ENCODE measurements at places on chromosomes 7 and 10. TPM values are rescaled to one million over a fixed set of nuclear protein-coding genes. Genes with fewer than 3 reads are reported as not detected.

DNA sequence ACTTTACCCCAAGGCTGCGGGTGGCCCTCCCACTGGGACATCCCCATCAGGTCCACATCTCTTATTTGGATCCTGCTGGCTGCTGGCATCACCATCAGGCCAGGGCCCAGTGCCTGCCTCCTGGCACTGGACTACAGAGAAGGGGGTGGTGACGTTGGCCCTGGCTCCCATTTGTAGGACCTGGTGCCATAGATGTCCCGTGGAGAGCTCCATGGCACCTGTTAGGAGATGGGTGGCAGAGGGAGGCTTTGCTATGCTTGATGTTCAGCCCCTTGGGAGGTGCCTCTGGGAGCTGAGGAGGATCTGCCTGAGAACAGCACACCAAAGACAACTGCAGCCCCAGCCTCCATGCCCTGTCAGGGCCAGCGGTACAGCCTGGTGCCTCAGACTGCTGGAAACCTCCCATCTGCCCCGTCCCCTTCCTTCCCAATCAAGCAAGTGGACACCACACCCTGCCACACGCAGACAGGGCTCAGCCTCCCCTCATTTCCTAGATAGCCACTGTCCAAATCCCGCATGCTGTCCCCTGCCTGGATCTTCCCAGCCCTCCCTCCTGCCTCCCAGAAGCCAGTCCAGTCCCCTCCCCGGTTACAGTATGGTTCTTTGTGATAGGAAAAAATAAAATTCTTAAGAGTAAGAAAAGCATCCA is 230.0 kb upstream of the GRB10 start:
- DNase-seq: no peak

DNA sequence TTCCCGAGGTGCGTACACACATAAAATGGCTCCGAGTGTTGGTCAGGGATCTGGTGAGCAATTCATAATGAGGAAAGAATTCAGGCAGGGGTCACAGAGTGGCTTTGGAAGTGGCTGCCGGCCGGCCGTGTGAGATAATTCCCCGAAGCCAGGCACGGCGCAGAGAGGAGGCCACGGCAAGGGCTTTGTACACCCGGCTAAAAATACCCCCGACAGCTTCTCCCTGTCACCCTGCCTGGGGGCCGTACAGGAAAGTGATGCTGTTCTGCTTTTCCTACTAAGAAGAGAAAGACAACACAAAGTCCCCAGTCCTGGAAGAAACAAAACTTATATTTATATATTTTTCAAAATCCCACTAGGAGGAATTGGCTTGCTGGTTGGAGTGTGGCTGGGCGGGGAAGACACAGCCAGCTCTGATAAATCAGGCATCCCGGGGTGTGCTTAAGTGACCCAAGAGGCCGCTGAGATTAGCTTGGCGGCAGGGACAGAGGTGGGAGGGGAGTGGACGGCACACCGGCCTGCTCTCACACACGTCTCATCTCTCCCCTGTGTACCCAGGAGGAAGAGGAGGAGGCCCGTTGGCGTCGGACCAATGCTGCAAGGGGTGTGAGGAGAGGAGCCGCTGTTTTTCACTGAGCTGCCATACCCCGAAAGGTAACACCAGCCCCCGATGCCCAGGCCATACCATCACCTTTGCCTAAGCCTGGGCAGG is 70.5 kb downstream of the ZMIZ1 start:
- no peak for DNase-seq

DNA sequence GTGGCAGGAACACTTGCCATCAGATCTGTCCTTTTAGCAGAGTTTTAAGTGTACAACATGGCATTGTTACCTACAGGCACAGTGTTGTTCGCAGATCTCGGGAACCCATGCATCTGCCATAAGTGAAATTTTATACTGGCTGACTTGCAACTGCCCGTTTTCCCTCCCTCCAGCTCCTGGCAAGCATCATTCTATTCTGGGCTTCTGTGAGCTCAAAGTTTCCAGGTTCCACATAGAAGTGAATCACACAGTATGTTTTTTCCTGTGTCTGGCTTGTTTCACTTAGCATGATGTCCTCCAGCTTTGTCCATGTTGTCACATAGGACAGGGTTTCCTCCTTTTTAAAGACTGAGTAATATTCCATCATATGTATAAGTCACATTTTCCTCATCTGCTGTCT is 56.6 kb downstream of the C10orf143 start:
- DNase-seq: no peak

GRCh38 chr10:76991621-76992020 is 646.0 kb downstream of the KCNMA1 start:
- no peak for DNase-seq

Gene SUN3
- total RNA-seq: not detected

DNA sequence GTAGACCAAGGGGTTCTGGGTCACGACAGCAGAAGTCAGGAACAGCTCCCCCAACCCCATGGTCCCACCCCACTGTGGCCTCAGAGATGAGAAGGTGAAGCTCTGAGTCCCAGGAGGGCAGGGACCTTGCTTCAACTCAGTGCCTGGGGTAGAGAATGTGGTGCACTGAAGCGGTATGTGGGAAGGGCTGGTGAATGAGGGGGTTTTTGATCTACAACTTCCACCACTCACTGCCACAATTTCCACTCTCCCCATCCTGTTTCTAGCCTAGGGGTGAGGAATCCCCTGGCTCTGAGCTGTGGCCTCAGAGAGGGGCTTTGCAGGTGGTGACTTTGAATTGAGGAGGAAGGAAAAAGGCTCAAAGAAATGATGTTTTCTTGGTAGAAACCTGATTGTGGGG is 44.9 kb upstream of the TOMM7 start:
- no peak for DNase-seq

GRCh38 chr7:94940241-94940640 is 32.8 kb downstream of the PPP1R9A start:
- DNase-seq: no peak

DNA sequence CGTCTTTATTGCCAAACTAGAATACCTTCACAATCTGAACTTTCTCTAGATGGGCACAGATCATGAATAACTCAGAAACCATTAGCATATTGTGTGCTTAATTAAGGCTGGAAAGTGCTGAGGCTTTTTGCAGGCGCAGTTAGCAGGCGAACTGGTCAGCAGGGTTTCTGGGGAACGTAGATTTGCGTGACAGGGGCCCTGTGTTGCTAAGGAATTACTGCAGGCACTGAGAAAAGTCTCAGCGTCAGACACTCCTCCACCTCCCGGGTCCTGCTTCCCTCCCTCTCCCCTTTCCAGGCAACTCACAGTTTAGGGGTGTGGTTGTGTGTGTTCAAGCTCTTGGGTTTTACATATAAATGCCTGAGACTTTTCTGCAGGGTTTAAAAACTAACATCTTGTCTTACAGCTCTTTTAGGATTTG is 2.2 kb downstream of the MAP3K8 start:
- no peak for DNase-seq

GRCh38 chr10:68151453-68151852 is 42.2 kb downstream of the MYPN start:
- no peak for DNase-seq

DNA sequence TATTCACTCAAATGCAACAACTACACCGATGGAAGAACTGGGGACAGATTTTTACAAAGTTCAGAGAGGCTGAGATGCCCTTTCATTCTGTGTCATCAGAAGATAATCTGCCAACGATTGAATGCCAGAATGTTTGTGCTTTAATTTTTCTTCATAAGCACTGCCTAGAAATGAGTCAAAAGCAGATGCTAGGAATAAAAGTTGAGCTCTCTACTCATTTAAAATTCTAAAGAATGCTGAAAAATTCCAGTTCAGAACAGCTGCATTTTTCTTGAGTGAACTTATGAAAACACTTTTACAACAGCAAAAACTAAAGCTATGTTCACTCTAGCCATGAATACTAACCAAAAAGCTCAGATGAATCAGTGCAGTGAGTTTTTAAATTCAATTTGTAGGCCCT is 22.3 kb upstream of the FAM133B start:
- DNase-seq: no peak

- DNase-seq: no peak
Observed at GRCh38 chr7:71472962-71473361, 341.0 kb downstream of the GALNT17 start.

Gene DCLRE1A
- total RNA-seq: 22.3 TPM

DNA sequence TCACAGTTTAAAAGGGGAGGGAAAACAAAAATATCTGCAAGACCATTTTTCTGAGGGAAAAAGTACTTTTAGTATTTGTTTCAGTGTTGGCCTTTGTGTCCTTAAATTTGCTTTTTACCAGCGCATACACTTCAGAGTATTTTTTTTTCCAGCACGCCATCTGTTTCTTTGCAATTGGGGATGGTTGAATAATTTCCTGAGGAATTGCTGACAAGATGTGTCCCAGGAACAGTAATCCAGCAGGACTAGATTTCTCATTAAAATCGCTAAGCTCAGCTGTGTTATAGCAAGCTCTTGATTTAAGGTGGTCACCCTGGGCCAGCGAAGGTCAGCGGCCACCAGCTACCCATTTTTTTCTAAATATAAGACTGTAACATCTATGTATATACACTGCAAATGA is 156.9 kb upstream of the RHOBTB1 start:
- no peak for DNase-seq

DNA sequence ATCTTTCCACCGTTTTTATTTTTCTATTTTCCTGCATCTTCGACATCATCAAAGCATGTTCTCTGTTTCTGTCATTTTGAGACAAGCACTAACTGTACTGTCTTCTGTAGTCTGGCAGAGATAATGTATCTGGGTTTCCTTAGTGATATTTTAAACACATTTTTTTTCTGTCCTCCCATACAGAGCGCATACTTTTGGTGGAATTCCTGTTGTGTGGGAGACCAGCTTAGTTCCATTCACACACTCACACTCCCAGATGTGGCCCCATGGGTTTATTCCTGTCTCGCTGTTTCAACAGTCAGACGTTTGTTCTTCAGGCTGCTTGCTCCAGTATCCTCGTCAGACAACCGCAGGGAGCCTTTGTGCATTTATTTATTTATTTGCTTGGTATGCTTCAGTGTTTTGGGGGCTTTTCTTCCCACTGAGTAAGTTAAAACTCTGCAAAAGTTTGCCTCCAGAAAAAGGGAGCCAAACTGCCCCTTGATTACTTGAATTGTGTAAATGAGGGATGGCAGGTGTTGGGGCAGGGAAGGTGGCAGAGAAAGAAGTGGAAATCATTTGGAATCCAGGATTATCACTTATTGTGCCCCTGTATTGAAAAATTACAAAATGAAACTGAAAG is 456.8 kb upstream of the KLF6 start:
- DNase-seq: no peak

DNA sequence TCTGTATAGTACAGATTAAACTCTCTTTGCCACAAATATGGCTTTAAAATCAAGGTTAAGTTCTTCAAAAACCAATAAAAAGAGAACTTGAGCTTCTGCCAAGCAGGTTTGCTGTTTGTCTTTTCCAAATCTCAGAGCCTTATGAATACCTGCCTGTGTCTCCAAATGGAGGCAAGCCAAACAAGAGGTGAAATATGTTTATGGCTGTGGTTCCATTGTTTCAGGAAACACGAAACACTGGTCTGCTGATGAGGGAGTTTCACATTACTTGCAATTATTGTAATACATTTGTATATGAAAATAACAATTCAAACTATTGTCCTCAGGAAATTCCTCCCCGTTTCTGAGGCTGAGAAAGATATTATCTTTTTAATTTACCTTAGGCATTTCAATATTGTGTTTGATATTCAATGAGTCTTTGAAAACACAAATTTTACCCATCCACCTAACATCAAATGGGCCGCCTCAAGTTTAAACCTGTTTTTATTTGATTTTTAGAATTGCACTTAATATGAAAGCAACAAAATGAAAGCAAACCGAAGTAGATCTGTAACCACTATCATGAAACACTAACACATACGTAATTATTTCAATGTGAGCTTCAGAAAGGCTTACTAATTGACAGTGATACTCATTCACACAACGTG is 359.3 kb downstream of the HGF start:
- DNase-seq: no peak

All from NCI-H460 (cell line).